ENCODE measurements at places on chromosomes 5 and 9.

GRCh38 chr9:134375430-134376385 lies 49.5 kb downstream of the RXRA start:
- no peak for DNase-seq

- DNase-seq, result no peak
Measured at GRCh38 chr9:133490865-133491655, 12.2 kb upstream of the SLC2A6 start.

DNA sequence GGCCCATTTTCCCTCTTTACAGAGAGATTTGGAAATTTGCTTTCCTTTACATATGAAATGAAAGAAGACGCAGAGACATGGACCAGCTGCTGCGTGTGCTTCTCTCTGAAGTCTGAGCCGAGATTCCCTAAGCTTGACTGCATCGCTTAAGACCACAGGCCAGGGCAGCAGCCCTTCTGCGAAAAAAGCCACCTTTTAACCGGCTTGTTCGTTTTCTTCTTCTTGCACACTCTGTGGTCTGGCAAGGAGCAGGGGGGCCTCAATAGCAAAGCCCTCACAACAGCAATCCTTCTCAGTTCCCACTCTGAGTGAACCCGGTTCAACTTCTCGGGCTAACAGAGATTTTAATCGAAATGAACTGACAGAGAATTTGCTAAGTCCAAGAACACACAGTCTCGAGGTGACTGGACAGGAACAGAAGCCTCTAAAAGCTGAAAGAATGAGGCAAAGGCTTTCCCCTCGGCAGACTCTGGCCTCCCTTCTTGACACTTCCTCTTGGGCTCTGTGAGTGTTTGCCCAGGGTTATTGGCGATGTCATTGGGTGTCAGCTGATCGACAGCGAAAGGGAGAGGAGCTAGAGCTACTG lies 512.9 kb upstream of the KLF4 start:
- no peak for DNase-seq

- no peak for DNase-seq
Measured at GRCh38 chr9:24594234-24594850, 48.6 kb upstream of the IZUMO3 start.

Measured in stimulated activated CD4-positive, alpha-beta T cell treated with anti-CD3 and anti-CD28 coated beads, Interleukin-15, amount 100 ng/mL, for 48 hours (primary cell).